ENCODE measurements at places on chromosomes 12 and 14.

DNA sequence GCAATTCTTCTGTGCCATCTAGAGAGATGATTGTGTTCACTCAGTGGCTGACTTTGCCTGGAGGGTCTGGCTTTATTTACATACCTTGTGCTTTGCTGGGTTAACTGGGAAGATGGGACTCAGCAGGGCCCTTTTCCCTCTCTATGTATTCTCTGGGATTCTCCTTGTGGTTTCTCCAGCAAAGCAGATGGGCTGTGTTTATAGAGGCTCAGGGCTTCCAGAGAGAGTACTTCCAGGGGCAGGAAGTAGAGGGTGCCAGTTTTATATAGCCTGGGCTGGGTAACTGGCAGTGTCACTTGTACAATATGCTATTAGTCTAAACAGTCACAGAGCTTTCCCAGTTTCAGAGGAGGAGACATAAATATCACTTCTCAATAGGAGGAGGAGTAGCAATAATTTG, 509.9 kb downstream of the DIO2 start:
- no peak for DNase-seq

DNA sequence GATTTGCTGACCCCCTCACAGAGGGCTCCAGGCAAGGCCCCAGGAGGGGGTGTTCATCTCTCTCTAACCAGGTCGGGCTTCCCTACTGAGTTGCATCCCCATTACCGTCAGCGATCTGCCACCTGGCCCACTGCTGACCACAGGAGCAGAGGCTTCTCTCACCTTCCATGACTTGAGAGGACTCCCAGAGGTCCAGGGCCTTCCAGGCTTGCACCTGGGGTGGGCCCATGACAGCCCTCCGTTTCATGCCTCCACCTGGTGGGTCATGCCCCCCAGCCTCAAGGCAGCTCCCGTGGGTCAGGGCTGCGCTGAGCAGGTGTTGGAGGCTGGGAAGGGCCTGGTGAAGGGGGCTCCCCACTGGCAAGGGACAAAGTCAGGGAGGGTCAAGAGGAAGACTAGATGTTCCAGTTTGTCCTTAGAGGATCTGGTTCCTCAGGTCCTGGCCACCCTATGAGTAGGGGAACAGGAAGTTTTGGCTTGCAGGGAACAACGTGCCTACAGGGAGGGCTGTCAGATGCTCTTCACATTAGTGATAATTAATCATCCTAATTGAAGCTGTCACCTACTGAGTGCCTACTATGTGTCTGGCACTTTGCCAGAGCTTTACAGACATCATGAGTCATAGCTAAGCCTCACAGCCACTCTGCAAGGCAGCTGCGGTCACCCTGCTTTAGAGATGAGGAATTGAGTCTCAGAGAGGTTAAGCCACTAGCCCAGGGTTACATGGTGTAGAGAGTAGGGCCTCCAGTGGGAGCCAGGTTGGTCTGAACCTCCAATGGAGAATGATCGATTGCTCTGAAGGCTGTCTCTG, 13.8 kb downstream of the NFKBIA start:
- no peak for DNase-seq

GRCh38 chr12:109758426-109759420, 45.1 kb downstream of the FAM222A start:
- DNase-seq = no peak

DNA sequence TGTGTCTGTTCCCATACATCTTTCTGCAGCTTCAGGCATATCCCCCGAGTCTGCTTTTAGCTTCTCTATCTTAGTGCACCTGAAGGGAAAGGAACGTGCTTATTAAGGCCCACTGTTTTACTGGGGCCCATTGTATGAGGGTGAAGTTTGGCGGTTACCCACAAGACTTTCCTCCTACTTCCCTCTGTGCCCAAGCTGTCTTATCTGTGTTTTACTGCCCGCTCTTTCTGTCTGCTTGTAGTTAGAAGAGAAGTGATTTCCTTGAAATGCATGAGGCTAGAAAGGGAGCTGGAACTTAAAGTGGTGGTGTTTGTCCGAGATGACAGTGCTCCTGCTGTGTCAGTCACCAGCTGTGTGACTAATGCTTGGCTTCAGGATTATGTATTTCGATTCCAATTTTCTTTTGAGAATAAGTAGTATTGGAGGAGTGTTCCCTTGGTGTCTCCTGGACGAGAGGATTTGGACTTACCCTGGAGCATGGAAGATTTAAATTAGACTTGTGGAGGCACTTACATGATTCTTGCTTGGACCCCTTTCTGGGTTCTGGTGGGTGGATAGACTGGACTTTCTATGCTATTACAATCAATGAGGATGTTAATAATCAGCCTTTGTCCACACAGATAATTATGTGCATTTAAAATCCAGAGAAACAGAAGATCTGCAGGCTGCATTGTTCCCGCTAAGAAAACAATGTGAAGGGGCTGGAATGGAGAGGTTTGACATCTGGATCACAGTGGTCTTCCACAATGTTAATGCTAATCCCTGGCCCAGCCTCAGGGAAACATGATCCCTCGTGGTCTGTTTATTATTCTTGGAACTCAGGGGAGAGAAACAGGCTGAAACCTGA, 13.9 kb upstream of the KRT86 start:
- no peak for DNase-seq

GRCh38 chr14:106845286-106846087, 1319.1 kb downstream of the TMEM121 start:
- DNase-seq = no peak

- no peak for DNase-seq
Observed at GRCh38 chr14:91381801-91382670, 35.6 kb downstream of the CCDC88C start.

DNA sequence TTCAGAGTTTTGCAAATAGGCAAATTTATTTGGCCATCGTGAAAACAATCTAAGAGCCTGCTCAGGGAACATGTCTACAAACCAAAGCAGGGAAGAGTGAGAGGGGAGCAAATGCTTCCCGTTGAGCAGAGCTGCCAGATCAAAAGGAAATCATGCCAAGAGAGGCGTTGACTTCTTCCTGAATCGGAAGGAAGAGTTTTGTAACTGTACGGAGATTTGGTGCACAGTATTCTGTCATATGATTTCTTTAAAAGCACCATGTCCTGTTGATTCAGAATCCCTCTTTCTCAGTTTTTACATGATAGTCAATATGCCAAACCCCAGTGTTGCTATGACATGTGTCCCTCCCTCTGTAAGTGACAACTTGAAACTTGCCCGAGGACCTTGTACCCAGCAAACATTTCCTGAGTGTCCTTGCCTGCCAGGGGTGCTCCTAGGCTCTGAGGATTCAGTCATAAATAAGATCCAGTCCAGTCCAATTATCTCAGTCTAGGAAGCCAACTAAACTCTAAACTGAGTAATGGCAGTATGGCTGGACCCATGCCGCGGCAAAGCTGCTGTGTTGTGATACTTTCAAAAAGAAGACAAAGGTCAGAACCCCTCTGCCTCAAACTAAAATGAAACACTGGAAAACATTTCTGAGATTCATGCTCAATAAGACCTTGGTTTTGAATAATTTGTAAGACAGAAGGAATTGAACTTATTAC, 300.1 kb upstream of the FKBP4 start:
- DNase-seq = no peak

- no peak for DNase-seq
Observed at GRCh38 chr14:78524766-78525165, 354.6 kb downstream of the NRXN3 start.

DNA sequence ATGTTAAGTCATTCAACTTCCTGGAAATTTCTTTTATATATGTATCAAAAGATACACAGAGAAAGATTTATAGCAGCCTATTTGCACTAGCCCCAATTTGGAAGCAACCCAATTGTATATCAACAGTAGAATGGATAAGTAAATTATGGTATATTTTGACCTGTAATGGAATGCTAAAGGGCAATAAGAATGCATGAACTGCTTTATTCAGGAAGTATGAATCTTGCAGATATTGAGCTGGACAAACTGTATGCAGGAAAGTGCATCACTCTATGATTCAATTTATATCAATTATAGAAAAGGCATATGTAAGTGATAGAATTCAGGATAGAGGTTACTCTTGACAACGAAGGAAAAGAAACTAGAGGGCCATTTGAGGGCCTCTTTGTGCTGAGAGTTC, 913.1 kb upstream of the FBXO33 start:
- no peak for DNase-seq

DNA sequence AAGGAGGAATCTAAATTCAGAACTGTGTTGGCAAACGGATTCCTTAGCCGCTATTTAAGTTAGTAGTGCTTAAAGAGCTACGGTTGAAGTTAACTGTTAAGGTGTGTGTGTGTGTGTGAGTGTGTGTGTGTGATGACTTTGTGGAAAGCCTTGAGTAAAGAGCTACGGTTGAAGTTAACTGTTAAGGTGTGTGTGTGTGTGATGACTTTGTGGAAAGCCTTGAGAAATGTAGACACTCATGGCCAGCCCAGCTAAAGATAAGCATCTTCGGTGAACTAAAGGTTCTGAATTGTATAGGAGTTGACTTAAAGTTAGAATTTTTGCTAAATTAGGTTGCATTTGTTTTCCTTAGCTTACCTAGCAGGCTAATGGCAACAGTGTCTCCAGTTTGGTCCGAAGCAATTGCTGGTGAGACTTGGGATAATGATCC, 1.4 kb downstream of the KTN1 start:
- DNase-seq = no peak

DNA sequence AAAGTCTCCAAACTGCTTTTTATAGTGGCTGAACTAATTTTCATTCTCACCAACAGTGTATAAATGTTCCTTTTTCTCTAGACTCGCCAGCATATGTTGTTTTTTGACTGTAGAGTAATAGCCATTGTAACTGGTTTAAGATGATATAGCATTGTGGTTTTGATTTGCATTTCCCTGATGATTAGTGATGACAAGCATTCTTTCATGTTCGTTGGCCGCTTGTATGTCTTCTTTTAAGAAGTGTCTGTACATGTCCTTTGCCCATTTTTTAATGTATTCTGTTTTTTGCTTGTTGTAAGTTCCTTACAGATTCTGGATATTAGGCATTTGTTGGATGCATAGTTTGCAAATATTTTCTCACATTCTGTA, 404.9 kb downstream of the FLRT2 start:
- no peak for DNase-seq

DNA sequence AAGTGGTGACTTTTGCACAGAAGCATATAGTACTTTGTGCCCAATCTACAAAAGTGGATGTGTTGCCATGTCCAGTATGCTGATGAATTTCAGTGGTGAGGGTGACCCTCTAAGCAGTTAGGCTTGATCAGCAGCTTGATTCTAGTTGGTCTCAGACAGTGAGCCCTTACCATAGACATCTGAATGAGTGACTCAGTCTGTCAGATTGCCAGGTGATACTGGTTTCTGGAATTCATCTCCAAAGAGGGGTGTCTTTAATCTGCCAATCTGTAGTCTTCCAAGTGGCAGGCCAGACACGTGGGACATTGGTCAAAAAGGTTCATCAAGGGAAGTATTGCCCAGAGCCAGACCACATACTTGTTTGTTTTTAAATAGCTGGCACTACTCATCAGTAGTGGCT, 187.4 kb upstream of the SLC16A7 start:
- no peak for DNase-seq

DNA sequence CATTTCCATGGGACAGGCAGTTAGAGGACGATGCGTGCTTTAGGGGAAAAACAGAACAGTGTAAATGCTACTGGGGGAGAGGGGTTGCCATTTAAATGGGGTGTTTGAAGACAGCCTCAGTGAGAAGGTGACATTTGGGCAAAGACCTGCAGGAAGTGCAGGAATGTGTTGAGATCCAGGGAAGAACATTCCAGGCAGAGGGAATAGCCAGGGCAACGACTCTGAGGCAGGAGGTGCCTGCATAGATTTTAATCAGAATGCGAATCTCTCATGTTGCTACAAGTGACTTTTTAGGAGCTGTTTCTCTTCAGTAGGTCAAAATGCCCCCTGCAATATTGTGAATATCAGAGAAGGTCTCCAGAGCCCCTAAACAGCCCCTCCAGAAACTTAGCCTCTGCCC, 7.6 kb upstream of the SCARB1 start:
- DNase-seq = no peak

- DNase-seq = no peak
Observed at GRCh38 chr14:56115334-56115870, 2.8 kb upstream of the PELI2 start.

GRCh38 chr14:91059576-91060350, 678 bp downstream of the RPS6KA5 start:
- peak; percentile 11 for DNase-seq

DNA sequence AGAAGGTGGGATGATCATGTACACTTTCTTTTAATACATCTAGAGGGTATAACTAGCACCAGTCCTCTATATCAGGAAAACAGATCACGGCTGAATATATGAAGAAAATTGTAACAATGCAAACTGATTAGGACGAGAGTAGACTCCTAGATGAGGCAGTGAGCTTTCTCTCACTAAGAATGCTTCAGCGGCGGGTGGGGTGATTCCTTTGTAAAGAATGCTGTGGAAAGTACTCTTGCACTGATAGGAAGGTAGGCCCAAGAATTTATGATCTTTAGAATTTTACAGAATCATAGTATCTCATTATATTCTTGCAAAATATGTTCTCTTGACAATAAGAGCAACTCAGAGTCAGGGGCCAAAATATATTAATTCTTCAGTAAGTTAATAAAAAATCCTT, 133.0 kb downstream of the LMNTD1 start:
- no peak for DNase-seq

GRCh38 chr12:100724071-100724470, 70.5 kb upstream of the ANO4 start:
- DNase-seq = no peak

- DNase-seq = no peak
Observed at GRCh38 chr12:54980341-54980740, 4.2 kb downstream of the TESPA1 start.

DNA sequence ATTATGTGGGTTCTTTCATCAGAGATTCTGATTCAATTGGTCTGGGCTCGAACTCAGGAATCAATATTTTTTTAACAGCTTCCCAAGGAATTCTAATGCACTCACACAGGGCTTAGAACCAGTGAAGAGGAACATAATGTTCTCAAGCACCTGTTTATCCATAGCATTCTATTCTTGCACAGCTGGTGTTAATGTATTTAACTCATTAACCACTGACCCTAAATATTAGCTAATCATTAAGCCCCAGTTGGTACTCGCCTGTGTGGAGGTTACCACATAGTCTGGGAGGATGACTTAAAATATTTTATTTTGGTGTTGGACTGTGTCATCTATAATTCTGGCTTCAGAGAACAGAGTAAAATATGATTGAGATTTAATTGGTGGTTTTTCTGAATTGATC, 45.3 kb downstream of the LRP6 start:
- DNase-seq = no peak

- no peak for DNase-seq
Observed at GRCh38 chr12:111788178-111788654, 21.5 kb downstream of the ALDH2 start.

DNA sequence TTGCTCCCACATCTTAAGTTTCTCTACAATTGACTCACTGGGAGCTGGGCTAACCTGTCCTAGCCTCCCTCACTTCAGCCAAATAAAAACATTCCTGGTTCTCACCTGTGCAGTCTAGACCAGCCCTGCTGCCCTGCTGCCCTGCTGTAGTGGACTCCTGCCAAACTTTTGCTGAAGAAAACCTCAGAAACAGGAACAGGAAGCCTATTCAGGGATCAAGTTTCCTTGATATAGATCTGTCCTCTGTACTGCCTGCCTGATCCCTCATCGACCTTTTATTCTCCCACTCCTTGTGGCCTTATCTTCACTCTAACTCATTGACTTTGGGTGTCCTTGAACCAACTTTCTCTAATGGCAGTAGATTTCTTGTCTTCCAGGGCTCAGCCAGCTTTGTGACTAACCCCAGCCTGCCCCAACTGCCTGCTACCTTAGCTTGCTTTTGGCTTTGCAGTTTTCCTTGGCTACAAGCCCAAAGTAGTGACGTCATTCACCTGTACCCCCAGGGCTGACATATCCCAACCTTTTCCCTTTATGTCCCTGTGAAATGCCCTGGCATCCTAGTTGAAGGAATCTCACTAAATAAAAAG, 234.8 kb downstream of the DUSP6 start:
- no peak for DNase-seq
